Natural killer cell (primary cell): ENCODE measurements at places on chromosomes 7 and 10.

- H3K4me1 ChIP-seq, result peaks cover 34% of the 10 kb centered on the region
- DNase-seq, result no peak
- peaks cover 11% of the 10 kb centered on the region for H3K36me3 ChIP-seq
- peak within 1 kb of the TSS; percentile 89 for H3K27ac ChIP-seq
Observed at GRCh38 chr10:89301721-89302445, at the start of gene IFIT2. Gene IFIT2, plus strand, starts transcription at chr10:89302046. Its CDS starts 78 bp downstream, at chr10:89302124.

DNA sequence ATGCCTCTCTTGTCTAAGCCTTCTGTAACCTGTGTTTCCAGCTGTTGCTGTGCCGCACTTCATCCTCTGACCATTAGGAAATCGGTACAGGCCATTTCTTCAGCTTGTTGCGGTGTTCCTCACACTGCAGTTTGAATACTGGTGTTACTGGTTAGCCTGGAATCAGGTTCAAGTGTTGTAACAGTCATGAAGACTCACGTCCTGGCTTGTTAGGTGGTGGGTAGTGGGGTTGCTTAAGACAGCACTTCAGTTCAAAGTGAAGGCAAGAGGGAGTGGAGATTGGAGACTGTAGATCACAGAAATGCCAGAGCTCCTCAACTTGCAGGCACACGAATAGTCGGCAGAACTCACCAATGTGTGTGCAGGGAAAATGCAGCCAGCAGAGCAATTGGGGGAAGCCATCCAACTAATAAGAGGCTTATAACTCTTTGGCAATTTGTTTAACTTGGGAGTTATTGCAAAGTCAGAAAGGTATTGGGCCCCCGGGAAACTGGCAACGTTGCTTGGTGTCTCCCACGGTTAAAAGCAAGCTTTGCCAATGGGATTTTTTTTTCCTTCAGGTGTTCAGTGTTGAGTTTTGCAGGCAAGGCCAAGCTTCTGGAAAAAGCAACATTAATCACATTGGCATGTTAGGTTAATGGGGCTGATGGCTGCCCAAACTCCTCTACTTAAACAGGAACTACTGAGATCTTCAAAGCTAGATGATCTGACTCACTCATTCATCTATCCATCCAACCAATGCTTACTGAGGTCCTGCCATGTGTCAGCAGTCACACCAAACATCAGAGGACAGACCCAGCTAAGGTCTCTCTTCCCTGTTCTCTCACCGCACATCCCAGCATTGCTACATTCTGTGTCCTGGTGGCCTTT is 380.9 kb downstream of the GATA3 start:
- no peak for DNase-seq
- H3K27ac ChIP-seq, result no peak overlapping the region
- H3K4me1 ChIP-seq, result peaks cover 13% of the 10 kb centered on the region
- H3K4me3 ChIP-seq, result no peak overlapping the region
- H3K27me3 ChIP-seq, result no peaks in the 10 kb centered on the region
- no peaks in the 10 kb centered on the region for H3K36me3 ChIP-seq

GRCh38 chr7:100825215-100825671 is 2.1 kb downstream of the EPHB4 start:
- H3K4me1 ChIP-seq, result peaks cover 28% of the 10 kb centered on the region
- DNase-seq, result no peak
- no peaks in the 10 kb centered on the region for H3K36me3 ChIP-seq
- no peak overlapping the region for H3K27ac ChIP-seq
- H3K4me3 ChIP-seq, result no peak overlapping the region
- H3K27me3 ChIP-seq, result peaks cover 17% of the 10 kb centered on the region

- peaks cover 2% of the 10 kb centered on the region for H3K27me3 ChIP-seq
- no peaks in the 10 kb centered on the region for H3K36me3 ChIP-seq
- no peaks in the 10 kb centered on the region for H3K4me1 ChIP-seq
- H3K4me3 ChIP-seq, result no peak overlapping the region
Observed at GRCh38 chr10:117968354-117969182, 78.2 kb downstream of the RAB11FIP2 start.

- no peak overlapping the region for H3K4me3 ChIP-seq
- peak overlapping the region; percentile 76 for H3K27ac ChIP-seq
- DNase-seq, result no peak
- peaks cover 35% of the 10 kb centered on the region for H3K4me1 ChIP-seq
Observed at GRCh38 chr10:70619271-70620019, 16.9 kb upstream of the PRF1 start.

- peaks cover 11% of the 10 kb centered on the region for H3K36me3 ChIP-seq
- no peak overlapping the region for H3K27ac ChIP-seq
- no peaks in the 10 kb centered on the region for H3K27me3 ChIP-seq
- peaks cover 42% of the 10 kb centered on the region for H3K4me1 ChIP-seq
Observed at GRCh38 chr10:26454891-26455290, 16.8 kb downstream of the APBB1IP start.
